NCI-H82 (cell line): ENCODE measurements at places on chromosomes 7 and 10.

DNA sequence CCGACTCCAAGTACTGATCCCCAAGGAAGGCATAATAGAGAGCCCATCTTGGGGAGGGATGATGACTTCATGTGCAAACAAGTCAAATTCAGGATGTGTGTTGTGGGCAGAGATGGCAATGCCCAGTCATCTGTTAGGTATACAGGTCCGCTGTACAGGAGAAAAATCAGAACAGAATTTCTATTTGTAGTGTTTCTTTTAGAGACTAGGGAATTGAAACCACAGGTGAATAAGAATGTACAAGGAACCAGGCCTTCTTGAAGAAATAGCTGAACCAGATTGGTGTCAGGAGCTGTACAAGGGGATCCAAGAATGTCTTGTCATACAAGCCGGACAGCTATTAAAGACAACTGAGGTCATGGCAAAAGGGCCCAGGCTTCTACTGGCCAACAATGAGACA lies 147.9 kb downstream of the PFKFB3 start:
- no peak for DNase-seq

- DNase-seq: no peak
Observed at GRCh38 chr7:127177156-127177555, 75.6 kb downstream of the GRM8 start.

DNA sequence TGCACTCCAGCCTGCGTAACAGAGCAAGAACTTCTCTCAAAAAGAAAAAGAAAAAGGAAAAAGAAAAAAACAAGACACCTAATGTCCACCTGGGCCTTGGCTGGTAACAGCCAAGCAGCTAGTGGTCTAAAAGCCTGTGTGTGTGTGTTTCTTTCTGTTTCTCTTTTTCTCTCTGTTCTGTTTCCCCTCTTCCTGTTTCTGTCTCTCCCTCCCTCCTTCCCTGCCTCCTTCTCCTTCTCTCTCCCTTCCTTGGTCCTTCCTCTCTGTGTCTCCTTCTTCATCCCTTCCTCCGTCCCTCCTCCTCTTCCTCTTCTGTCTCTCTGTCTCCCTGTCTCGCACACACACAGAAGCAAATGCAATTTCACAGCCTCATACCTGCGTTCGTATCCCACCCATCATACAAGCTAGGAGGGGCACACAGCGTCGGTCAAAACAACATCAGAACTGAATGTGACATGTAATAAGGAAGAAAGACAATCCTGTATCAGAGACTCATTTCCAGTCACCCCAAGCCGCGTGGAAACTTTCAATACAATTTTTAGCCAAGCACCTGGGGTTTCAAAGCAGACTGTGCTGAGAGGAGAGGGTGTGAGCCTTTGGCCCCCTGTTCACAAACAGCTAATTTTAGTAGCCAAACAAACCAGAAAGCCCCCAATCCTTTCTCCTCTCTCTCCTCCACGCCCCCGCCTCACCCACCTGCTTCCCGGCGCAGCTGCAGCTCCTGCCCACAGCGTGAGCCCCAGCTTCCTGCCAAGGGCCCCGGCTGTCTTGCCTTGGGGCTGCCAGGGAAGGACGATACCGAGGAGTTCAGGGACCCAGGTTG lies 50.2 kb upstream of the GNA12 start:
- DNase-seq: no peak

GRCh38 chr7:146654048-146654447 lies 537.4 kb downstream of the CNTNAP2 start:
- no peak for DNase-seq

DNA sequence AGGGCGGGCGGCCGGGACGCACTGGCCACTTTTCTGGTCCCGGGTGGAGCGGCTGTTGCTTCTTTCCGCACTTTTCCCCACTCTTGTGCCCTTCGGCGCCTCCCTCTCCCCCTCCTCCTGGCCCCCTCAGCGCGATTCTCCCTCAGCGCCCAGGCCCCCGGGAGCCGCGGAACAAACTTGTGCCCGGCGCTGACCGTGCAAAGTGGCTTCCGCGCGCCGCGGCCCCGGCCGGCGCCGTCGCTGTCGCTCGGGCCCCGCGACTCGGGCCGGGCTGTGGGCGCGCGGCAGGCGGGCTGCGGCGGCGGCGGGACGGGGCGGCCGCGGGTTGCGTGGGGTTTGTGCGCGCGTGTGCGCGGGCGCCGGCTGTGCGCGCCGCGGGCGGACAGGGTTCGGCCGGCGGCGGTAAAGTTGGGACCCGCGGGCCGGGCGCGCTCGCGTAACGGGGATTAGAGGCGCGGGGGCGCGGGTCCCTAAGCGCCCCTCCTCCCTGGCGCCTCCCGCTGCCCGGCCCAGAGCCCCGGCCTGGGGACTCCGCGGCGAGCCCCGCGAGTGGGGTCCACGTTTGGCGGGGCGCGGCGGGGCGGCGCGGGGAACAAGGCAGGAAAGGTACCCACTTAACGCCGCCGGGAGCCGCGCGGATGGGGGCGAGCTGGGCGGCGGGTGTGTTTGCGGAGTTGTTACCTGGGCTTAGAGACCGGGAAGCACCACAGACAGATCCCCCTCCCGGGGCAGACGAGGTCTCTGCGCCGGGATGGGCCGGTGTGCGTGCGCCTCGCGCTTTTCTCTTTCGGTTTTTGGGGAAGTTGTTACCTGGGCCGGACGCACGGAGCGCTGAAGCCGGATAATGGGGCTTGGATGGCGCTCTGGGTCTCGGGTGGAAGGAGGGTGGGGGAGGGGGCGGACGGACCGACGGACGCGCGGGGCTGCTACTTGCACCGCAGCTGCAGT lies 860 bp downstream of the ZEB1 start:
- peak; percentile 67 for DNase-seq

- no peak for DNase-seq
Observed at GRCh38 chr7:121562259-121562658, 166.2 kb upstream of the FAM3C start.

DNA sequence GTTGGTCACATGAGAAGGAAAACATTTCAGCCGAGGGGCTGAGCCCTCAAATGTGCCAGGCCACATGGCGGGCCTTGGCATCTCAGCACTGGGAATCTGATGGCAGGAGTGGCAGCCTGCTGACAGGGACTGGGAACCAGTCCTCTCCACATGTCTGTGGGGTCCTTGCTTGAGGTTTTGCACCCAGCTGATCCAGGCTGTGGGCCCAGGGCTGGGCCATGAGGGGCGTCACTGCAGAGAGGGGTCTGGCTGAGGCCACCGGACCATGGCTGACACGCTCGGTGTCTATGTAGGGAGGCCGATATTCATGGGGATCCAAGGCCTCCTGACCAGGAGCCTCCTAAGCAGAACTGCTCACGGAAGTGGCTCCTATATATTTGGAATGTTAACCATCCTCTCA lies 31.0 kb upstream of the PWWP2B start:
- DNase-seq: no peak

DNA sequence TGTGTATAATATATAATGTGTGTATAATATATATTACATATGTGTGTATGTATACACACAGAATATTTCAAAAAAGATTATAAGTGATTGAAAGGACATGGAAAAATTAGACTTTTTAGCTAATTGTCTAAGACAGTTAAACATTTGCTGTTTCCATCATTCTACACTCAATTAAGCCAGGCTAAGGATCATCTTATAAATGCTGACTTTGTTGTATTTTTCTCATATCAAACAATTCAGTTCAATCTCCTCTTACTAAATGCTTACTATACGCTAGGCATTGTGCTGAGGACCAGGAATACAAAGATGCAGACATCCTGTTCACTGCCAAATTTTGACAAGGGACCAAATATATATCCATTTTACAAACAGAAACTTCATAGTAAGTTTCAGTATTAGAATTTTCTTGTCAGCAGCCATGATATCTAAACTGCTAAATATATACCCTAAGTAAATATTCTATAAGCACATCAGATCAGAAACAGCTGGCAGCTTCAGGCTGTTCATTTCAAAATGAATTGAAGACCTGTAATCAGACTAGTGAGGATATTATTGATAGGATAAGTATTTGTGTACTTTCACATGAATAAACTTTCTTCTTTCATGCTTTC lies 10.3 kb upstream of the LRRN3 start:
- DNase-seq: no peak
